ENCODE measurements at places on chromosomes 12 and 14.

GRCh38 chr12:88225776-88226175 lies 83.7 kb downstream of the TMTC3 start:
- DNase-seq: no peak

GRCh38 chr12:46219877-46220655 lies 48.8 kb downstream of the SLC38A1 start:
- DNase-seq: no peak

- no peak for DNase-seq
These were observed 214.8 kb downstream of the MSRB3 start for GRCh38 chr12:65492998-65493912.

GRCh38 chr14:56292970-56293369 lies 174.8 kb downstream of the PELI2 start:
- DNase-seq: no peak

- DNase-seq: no peak
These were observed 1.7 kb downstream of the M6PR start for GRCh38 chr12:8947737-8948136.

DNA sequence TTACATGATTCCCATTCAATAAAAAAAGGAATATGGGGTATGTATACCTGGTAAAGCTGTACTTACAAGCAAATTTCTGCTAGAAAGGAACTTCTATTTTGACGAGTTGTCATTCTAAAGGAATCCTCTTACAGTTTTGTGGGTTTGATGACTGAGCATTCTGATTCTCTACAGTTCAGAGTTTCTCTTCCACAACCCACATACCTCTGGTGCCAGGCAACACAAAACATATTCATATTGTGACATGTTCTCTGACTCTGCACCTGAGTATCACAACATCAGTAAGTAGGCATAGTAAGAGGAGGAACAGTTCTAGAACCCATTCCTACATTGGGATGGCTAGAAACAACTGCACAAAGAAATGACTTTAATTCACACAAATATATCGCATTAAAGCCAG lies 636.6 kb downstream of the MED13L start:
- DNase-seq: no peak

DNA sequence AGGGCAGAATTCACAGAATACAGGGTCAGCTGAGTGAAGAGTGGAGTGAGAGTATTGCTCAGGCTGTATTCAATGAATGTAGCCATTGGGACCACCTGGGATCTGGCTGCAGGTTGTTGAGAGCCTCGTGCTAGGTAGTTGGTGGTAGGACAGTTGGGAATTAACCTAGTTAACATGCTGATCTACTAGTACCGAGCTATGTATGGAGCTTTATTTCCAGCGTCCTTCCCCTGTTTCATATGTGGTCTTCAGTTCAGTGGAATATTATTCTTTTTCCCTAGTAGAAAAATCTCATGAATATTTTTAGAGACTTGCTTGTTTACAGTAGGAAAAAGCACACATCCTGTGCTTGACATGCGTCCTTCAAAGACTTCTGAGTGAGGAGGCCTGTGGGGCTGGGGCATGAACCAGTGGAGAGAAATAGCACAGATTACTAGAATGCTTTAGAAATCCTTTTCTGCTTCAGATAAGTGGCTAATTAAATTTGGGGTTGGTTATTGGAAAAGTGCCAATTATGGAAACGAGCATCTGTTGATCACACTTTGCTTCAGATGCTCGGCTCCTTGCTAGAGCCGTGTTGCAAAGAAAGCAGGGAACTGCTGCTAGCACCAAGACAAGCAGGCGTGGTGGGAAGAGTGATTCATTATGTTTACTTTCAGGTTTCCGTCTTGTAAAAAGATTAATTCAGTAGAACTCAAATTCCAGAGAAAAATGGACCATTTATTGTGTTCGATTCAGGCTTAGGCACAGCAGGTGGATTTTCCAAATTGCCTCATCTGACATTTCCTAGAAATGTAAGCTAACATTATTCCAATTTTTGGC lies 53.6 kb downstream of the ARF6 start:
- peak; percentile 21 for DNase-seq

- DNase-seq: no peak
These were observed 1061.8 kb upstream of the SEL1L start for GRCh38 chr14:82595466-82595865.

- DNase-seq: no peak
These were observed 32.4 kb downstream of the FERMT2 start for GRCh38 chr14:52918486-52918885.

DNA sequence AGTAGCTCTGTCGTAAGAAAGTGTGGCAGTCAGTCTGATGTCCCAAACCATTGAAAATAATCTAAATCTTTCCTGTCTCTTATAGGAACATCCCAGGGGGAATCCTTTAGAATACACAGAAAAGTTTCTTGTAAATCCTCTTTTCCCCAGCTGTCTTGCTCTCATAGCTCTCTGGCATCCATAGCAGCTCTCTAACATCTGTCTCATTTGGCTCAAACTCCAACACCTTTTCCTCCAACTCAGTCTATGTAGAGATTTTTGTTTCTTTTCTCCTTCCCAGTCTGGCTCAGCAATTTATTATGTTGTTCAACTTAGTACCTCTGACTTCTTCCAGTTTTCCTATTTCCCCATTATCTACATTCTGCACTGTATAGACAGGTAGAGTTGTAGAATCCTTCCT lies 84.4 kb upstream of the NEDD1 start:
- no peak for DNase-seq

DNA sequence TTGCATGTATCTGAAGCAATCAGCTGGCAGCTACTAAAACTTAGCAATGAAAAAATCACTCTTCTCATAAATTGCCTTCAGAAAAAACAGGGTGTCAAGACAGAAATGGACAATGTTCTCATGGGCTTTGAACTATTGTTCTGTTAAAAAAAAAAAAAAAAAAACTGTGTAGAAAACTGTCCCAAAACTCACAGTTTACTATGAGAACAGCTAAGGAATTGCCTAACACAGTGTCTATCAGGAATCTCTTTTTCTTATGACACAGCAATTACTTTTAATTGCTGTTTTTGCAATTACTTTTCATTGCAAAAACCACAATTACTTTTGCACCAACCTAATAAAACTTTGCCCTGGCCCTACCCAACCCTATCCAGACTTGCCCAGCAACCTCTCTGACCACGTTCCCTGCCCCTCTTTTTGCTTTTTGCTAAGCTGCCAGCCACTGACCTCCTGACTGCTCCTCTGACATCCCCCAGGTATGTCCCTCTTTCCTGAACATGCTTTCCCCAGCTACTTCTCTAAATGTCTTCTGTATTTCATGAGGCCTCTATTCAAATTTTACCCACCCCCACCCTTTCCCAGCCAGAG lies 68.0 kb upstream of the SLCO1C1 start:
- no peak for DNase-seq
